GM23338 (cell line): ENCODE measurements at places on chromosomes 6 and 20.

GRCh38 chr6:35962779-35963560, 42.1 kb upstream of the SRPK1 start:
- DNase-seq = no peak

GRCh38 chr20:37511610-37512275, 9.3 kb upstream of the NNAT start:
- no peak for DNase-seq

GRCh38 chr20:38186788-38187221, 21.7 kb upstream of the TGM2 start:
- DNase-seq = no peak

GRCh38 chr20:20473657-20474056, 105.8 kb downstream of the INSM1 start:
- no peak for DNase-seq

DNA sequence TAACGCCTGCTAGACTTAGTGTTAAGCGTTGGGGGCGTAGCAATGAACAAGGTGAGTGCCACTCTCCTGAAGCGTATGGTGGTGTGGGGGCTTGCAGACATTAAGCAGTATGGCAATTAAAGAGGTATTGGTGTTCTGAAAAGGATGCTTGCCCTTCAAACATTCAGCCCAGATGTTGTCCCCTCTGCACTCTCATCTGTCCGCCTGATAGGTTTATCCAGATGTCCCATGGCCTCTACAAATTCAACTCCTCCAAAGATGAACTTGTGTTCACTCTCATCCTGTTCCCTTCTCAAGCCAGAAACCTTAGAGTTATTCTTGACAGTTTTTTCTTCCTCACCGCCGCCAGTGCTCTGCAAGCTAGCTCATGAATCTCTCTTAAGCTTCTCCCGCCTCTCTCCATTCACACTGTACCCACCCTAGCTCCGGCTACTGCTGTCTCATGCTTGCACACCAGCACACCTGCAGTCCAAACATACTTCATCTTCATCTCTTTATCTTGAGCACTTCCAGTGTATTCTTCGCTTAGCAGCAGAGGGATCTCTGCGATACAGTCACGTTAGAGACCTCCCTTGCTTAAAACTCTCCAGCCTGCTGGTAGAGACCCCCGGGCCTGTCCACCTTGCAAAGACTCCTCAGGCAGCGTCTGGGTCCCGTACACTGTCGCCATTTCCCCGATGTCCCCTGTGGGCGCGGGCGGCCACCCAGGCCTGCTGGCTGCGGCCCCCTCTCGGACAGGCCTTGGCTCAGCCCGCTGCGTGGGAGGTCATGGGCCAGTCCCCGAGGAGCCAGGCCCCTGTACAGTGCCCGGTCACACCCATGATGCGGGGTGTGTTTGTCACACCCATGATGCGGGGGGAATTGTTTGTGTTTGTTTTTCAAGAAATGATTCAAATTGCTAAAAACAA, 962 bp downstream of the DDX27 start:
- DNase-seq = no peak

DNA sequence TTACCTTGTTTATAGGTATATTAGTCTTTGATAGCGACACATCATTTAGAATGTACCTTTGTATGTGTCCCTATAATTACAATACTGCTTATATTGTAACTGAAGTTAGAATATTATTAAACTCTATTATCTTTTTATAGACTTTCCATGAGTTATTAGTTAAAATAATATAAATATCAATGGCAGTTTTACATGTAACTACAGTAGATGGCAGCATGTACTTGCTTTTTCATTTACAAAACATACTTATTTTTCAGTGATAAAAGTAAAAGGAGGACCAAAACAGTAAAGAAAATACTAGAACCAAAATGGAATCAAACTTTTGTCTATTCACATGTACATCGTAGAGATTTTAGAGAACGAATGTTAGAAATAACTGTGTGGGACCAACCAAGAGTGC, 364.3 kb downstream of the RIMS1 start:
- no peak for DNase-seq

DNA sequence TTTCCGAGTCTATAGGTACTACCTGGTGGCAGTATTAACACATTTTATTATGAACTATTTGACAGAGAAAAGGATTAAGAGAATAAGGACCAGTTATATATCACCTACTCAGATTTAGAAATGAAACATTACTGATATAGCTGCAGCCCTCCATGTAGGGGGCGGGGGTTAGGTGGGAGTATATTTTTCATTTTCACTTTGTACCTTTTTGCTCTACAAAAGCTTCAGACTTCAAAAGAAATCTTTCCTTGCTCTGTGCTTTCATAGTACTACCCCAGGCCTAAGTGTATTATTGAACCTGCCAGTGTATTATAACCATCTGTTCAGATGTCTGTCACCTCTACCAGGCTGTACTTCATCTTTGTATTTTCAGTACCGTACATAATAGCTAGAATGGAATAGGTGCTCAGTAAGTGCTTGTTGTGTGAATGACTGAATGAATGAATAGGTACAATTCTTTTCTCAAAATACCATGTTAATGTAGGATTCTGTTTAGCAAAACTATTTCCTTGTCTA, 43.0 kb downstream of the CDKAL1 start:
- no peak for DNase-seq

GRCh38 chr6:34358389-34358905, 34.0 kb downstream of the NUDT3 start:
- DNase-seq = no peak

DNA sequence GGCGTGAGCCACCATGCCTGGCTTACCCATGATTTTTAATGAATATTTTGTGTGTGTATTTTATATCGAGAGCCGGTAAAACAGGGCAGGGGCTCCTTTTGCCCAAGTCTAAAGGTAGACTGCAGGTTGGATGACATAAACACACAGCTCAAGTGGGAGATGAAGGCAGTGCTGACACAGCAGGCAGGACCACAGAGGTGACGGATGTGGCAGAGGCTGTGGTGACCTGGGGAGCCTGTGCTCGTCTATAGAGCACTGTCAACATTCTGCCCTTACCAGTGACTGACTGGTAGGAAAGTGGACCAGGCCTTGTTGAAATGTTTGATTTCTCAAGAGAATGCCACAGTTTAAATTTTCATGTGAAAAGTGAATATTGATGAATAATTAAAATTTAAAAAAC, 137.5 kb downstream of the ZFP64 start:
- no peak for DNase-seq

GRCh38 chr6:106370639-106371038, 10.1 kb downstream of the CRYBG1 start:
- no peak for DNase-seq

GRCh38 chr6:43630980-43631619, 2.0 kb upstream of the GTPBP2 start:
- no peak for DNase-seq

GRCh38 chr20:2804041-2804828, 3.8 kb upstream of the CPXM1 start:
- DNase-seq = no peak

DNA sequence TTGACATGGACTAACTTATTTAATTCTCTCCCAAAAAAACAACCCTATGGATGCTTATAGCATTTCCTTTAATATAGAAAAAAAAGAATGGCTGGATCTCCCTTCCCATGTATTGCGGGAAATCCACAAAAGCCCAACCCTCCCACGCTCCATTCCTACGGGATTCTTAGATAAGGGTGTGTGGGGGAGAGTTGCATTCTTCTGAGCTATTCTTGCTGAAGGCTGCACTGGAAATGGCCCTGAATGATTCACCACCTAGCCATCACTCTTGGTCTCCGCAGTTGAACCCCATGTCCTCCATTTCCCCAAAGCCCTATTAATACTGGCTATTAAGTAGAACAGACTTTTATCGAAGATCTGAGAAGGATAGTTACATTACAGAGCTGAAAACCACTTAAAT, 41.9 kb upstream of the ADGRF5 start:
- no peak for DNase-seq

GRCh38 chr6:45000833-45001232, 327.3 kb upstream of the RUNX2 start:
- DNase-seq = no peak

DNA sequence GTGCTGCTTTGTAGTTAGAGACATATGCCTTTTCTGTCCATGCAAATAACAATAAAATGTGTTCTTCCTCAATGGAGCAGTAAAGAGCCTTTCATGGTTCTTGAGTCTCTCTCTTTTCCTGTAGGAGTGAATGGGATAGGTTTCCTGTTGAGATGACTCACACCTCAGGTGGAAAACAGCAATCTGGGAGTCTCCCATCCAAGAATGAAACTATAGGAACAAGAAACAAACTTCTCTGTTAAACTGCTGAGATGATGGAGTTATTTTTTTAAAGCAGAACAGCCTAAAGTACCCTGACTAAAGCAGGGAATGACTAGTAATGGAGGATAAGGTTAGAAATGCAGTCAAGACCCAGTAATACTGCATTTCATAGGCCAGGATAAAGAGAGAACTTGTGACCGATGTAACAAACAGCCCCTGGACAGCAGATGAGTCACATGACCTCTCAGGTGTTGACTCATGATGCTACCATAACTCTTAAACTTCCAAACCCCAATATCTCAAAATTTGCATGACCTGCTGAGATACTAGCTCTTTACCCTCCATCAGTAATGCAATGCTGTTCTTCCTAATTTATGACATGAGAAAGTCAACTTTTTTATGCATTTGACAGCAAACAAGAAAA, 548.9 kb downstream of the CBLN4 start:
- DNase-seq = no peak

DNA sequence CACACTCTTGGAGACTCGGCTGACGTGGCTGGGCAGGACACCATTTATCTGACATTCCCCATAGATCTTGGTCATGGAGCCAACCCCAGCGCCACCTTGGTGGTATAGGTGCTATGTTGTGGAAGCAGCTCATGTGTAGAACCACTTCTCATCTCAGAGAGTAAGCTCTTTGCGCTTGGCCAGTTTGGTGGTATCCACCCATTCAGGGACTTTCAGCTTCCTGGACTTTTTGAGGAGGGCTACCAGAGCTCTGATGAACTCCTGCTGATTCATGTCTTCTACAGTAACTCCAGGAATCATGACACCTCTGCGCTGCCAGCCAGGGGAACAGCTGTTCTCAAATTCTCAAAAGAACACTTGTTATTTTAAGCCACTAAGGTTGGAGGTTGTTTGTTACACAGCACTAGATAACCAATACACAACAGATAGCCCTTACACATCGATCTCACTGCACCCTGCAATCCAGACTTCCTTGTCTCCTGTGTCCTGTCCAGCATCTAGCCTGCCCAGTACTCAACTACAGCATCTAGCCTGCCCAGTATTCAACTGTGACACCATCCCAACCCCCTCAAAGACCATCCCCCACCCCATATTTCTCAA, 86.0 kb upstream of the SLC22A16 start:
- no peak for DNase-seq
